ENCODE measurements at places on chromosomes 3 and 15.

DNA sequence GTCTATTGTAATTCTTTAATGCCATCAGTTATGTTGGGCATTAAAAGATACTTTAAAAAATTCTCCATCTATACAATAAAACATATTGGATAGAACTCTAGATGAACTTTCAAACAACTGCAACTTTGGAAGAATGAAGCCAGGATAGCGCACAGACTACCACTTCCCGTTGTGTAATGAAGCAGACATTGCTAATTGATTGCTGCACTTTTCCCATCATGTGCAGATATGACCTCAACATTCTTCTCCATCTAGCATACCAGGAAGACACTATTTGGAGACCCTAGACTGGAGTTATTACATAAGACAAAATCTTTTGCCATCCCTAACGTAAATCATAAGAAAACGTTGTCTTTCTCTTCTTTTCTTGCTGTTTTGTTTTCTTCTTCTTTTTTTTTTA lies 75.0 kb downstream of the EDEM1 start:
- no peak for DNase-seq

DNA sequence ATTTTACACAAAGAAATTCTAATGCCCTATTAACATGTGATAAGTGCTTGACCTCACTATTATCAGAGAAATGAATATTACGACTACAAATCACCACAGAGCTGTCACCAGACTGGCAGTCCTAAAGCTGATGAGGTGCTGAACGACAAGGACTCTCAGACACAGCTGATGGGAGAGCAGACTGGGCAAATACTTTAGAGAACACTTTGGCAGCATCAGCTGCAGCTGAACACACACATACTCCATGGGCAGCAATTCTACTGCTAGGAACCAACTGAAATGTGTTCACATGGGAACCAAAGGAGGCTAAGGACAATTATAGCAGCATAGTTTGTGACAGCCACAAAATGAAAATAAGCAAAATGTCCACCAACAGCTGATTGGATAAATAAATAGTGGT lies 45.5 kb downstream of the SUSD5 start:
- DNase-seq: no peak

DNA sequence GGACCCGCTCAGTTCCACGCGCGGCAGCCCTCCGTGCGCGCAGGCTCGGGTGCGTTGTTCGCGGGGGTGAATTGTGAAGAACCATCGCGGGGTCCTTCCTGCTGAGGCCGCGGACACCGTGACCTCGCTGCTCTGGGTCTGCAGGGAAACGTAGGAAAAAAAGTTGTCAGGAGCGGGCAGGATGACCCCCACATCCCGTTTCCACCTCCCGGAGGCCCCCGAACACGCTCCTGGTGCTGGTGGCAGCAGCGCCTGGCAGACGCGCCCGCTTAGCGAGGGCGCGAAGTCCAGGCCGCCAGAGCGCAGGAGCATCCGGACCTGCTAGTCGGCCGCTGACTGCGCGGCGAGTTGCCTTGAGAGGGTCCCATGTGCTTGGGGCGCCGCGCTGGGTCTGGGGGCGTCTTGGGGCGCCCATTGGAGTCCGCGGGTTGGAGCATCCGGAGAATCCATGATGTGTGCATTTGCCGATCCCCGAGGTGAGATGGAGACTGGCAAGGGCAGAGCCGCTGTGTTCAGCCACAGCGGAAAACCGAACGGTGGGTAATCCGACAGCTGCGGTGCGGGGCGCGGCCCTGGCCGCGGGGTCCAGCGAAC lies 520 bp downstream of the GREM1 start:
- no peak for DNase-seq

- no peak for DNase-seq
These were observed 1072.6 kb downstream of the ROBO2 start for GRCh38 chr3:78112291-78113010.

GRCh38 chr3:19901918-19902317 lies 32.1 kb downstream of the EFHB start:
- DNase-seq: no peak

DNA sequence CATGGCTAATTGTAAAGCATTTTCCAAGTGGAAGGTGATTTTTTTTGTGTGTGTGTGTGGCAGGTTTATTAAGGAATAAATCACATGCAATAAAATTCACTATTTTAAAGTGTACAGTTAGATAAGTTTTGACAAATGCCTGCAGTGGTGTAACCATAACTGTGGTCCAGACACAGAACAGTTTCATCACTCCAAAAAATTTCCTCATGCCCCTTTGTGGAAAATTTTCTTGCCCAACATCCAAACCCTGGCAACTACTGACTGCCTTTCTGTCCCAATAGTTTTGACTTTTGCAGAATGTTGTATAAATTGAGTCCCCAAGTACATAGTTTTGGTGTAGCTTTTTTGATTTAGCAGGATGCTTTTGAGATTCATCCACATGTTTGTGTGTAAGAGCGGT lies 135.1 kb upstream of the KLHL25 start:
- no peak for DNase-seq

DNA sequence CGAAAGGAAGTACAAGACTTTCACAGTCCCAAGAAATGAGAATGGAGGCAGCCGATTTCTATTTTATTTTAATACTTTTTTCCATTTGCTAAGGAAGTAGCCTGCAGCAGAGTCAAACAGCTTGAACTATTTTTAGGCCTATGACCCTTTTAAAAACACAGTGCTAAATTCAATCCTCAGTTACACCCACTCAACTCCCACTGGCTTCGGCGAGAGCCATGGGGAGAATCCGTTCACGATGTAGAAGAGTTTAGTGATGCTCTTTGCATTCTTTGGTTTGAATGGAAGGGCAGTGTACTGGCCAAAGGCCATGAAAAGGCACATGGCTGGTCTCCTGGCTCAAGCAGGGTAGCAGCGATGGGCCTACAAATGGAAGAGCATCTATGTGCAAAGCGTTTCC lies 343.5 kb downstream of the FOXP1 start:
- DNase-seq: no peak

DNA sequence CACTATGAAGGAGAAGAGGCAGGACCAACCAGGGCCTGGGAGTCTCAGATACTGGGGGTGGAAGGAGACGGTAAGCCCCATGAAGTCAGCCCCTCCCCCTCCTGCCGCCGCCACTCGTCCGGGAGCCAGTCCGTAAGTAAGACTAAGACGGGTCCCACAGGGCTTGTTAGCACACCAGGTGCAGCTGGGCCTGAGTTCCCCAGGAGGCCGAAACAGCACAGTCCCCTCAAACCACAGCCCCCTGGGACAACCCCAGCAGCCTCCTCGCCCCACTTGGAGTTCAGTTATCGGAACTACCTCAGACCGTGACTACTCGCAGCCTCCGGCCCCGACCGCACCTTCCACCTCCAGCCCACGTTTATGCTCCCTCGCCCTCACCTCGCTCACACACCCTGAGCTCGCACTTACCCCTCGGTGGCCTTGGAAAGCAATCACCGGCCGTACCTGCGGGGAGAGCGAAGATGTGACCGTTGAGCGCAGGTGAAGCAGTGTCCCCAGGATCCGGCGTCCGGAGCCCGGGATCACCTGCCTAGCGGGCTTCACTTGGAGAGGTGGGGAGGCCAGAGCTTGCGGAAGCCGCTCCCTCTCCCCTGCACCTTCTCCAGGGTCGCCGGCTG lies 557 bp downstream of the ELL3 start:
- no peak for DNase-seq

DNA sequence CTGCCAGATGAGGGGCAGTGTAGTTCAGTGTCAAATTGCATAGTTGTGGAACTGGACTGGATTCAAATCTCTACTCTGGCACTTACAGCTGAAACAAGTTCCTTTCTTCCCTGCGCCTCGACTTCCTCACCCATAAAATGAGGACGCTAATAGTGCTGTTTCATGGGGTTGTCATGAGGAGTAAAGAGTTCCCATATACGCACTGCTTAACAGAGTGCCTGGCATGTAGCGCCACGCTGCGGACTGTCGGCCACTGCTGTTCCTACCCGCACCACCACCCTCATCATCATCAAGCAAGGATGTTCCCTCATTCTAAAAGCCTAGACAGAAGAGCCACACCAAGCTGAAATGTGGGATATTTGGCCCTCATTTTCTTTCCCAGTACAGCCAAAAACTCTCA lies 91.9 kb downstream of the CHDH start:
- DNase-seq: no peak

GRCh38 chr3:32347343-32348125 lies 44.1 kb upstream of the CMTM7 start:
- no peak for DNase-seq

DNA sequence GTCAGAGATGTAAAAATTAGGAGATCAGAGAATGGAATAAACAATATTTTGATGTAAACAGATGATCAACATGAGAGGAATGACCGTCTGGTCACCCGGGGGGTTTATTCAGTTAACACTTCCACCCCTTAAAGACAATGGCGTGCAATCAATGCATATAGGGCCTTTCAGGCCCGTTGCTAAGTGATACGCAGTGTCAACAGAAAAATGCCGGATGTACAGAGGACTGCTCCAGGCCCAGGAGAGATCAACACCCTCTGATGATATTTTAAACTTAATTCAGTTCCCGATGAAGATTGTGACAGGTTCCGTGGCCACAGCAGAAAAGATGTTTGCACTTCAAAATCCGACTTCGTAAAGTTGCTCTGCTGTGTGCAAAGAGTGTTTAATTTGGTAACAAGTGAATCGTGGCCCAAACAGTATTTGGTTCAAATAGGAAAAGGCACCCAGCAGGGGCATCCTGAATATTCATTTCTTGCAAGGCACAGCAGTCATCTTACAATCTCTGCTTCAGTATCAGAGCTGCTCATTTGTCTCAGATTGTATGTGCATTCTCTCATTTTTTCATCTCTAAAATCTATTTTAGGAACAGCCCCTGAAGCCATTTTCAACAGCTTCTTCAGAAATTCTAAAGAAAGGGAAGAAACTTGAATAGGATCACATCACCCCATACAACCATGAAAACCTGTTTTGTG lies 72.6 kb downstream of the FOXB1 start:
- DNase-seq: no peak

Data from stimulated activated CD8-positive, alpha-beta memory T cell treated with anti-CD3 and anti-CD28 coated beads, Interleukin-15, amount 100 ng/mL, for 24 hours (primary cell).